ENCODE measurements at places on chromosomes 2 and 18.

DNA sequence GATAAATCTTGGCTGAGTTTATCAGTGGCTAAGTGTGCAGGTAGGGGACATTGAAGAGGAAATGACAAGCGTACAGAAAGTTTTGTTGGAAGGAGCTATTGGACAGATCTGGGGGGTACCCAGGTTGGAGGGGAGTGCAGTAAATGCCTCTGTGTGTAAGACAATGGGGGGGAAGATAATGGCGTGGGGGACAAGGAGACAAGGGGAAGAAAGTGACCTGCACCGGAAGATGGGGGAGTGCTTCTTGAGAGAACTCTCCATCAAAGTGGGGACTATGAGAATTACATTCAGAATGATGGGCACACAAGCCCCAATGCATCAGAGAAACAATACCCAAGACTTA, 190.0 kb downstream of the ALPK2 start:
- DNase-seq = no peak

- DNase-seq = no peak
Observed at GRCh38 chr2:171811245-171811628, 82.8 kb downstream of the SLC25A12 start.

DNA sequence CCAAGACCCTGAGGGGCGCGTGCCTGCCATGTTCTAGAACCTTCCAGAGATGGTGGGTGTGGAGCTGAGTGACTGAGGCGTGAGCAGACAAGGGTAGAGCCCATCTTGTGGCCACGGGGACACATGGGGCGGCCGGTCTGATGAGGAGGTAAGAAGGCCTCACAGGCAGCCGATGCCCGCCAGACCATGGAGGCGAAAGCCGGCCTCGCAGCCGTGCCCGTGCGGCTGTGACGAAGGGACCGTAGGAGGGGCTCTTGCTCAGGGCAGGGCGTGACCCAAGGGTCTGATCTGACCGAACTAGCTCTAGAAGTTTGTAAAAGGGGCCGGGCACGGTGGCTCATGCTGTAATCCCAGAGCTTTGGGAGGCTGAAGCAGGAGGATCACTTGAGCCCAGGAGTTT, 19.6 kb downstream of the D2HGDH start:
- no peak for DNase-seq

DNA sequence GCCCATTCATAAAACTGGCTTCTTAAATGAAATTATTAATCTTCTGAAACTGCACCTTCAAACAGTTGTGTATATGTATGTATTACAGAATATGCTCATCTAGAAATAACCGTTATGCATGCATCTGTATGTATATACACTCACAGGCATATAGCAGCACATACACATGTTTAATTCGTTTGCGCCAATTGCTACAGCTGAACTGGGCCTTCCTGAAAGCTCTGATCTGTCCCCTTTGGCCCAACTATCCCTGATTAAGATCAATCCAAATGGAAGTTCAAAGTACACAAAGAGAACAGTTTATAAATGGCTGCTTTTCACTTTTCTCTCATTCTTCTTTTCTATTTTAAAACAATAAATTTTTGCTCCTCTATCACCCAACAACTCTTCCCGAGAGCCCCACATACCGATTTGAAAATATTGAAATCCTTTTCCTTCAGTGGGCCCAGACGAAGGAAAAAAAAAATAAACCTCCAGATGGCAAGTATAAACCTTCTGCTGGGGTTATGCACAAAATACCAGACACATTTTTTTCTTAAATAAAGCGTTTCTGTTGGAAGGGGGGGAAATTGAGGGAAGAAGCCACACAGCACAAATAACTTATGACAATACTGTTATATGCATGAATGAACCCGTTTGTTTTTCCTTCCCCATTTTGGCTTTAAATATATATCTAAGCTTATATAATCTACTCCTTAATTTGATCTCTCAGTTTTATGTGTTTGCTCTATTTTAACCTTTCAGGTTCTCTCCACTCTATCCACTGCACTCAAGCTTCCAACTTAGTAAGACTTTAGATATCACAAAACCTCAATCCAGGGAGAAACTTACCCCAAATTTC, 267.3 kb downstream of the TCF4 start:
- DNase-seq = no peak

DNA sequence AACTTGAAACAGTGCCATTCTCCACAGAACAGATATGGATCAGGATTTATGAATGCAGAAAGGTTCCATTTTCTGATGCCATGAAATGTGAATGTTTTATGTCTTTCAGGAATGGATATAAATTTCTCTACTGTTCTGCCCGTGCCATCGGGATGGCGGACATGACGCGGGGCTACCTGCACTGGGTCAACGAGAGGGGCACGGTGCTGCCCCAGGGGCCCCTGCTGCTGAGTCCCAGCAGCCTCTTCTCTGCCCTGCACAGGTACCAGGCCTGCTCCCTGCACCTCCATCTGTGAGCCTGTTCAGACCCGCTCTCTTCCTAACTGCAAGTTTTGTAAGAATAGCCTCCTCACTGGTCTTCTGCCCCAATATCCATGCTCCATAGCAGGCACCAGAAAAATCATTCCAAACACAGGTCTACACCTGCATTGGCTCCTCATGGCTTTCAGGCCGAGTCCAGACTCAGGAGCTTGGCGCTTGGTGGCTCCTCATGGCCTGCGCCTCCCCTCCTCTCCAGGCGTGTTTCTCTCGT, 68.6 kb downstream of the LPIN1 start:
- DNase-seq = no peak

DNA sequence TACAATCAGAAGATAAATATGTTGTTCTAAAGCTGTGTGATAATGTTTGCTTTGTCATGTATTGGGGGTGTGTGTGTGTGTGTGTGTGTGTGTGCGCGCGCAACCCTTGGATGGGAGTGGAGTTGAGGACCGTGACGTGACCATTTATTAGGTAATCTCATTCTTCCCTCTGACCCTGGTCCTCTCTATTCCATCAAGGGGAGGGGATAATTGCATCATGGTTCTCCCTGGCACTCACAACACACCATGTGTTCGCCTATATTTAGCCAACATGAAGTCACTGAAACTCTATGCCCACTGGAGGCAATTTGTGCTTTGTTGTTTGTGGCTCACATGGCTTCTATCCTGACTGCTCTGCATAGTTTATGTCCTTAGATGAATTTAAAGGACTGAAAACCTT, 79.8 kb upstream of the LRPPRC start:
- no peak for DNase-seq

- no peak for DNase-seq
Observed at GRCh38 chr2:58350484-58350883, 109.4 kb upstream of the FANCL start.

DNA sequence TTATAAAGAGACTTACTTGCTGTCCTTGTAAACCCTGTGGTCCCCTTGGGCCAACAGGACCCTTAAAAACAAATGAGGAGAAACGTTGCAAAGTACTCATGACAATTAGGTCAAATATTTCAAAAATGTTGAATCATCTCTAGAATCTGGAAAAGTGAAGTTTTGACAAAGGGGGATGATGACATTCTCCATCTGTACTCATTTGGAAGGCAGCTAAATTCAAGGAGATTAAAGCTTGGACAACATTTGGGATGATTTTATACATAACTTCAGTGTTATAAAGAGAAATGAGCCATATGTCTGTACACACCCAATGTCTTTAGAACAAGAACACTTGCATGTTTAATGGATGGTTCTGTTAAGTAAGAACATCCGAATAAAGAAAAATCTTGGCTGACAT, 92.9 kb downstream of the COL5A2 start:
- DNase-seq = no peak
